Peyer's patch (tissue), 4 donors: ENCODE measurements at places on chromosomes 3 and 15. TPM values are rescaled to one million over a fixed set of nuclear protein-coding genes. Genes with fewer than 3 reads are reported as not detected.

LTF gene
- total RNA-seq = 1.1 TPM

DNA sequence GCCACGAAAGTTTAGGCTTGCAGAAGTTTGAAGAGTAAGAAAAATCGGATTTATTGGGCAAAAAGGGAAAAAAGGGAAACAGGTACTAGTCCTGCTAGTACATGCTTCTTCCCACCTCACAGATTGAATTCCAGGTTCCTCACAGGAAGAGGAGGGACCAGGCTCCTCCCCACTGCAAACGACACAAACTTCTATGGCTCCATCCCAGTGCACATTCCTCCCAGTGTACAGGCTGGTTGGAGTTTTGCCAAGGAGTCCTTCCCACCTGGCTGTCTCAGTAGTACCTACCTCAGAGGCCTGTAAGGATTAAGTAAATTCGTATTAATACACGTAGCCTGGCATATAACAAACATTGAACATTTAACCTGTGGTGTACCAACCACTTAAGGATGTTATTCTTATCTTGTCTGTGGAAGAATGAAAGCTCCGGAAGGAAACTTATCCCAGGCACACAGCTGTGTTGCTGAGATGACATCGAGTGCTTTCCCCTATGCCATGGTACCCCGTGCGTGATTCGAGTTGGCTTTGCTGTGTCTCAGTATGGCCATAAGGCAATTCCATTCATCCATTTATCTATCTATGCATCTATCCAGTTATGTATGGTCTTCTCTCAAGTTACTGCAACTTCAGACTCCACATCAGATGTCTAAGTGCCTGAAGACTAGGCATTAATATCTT lies 294.3 kb downstream of the LRTM1 start:
- no peak for DNase-seq

- DNase-seq = no peak
Observed at GRCh38 chr3:105559856-105560255, 193.1 kb downstream of the ALCAM start.

- no peak for DNase-seq
Observed at GRCh38 chr15:39573844-39574243, 7.0 kb upstream of the THBS1 start.

DNA sequence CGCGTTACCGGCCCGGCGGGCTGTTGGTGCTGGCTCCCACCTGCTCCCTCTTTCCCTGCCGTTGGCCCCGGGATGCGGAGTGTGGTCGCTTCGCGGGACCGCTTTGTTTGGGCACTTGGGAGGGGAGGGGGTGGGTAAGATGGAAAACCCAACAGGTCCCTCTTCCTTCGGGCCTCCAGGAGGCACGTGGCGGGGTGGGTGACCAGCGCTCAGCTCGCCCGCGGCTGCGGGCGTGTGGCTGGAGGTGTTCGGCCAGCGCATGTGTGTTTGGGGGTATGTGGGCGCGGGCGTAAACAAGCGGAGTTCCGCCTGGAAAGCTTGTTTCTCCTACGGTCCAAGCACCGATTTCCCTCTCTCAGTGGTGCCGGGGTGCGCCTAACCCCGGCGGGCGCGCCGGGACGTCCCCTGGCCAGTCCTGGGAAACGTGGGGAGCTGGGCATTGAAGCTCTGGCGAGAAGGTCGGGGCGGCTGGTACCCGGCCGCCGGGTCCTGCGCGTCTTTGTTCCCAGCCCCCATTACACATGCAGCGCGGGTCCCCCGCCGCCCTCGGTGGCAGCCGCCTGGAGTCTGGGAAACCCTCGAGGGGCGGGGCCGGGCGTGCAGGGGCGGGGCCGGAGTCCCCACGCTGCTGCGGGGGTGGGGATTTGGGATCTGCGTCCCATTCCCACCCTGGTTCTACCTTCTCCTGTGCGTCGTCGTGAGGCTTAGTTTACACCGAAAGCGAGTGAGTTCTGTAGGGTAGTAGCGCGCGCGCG lies 1.4 kb downstream of the ACVR2B start:
- DNase-seq = peak; percentile 88
